ENCODE measurements at places on chromosomes 3 and 15.

- DNase-seq, result no peak
These were observed 16.7 kb upstream of the GPR160 start for GRCh38 chr3:170021083-170021482.

DNA sequence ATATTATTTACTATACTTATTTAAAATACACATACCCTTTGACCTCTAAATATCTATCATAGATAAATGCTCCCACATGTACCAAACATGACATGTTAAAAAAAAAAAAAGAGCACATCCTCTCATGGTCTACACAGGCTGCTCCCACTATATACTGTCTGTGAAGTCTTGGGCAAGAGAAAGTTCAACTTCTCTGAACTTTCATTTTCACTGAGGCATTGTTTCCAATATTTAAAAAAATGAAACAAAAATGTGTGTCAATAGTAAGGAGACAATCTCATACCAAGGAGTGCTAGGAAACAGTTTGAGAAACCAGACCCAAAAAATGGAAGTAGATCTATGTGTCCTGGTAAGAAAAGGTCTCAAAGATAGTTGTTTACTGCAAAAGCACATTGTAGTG lies 29.3 kb downstream of the SLC4A7 start:
- no peak for DNase-seq

DNA sequence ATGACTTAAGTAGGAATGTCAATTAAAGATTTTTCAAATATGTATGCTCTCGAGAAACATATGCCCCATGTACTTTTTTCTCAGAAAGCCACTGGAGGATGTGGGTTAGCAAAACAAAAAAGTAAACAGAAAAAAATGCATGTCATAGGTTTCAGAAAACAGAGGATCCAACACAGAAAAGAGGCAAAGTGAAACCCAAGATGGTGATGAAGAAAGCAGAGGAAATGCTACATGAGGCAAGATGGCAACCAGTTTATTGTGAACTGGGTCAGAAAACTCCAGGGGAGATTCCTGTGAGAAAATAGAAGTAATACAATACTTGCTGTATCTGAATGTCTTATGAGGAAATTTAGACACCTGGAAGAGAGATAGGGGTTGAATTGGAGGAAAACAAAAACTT lies 30.8 kb upstream of the EOMES start:
- no peak for DNase-seq

GRCh38 chr3:36525115-36525801 lies 145.0 kb downstream of the STAC start:
- no peak for DNase-seq

- no peak for DNase-seq
These were observed 157.4 kb upstream of the CTNNB1 start for GRCh38 chr3:41041899-41042298.

DNA sequence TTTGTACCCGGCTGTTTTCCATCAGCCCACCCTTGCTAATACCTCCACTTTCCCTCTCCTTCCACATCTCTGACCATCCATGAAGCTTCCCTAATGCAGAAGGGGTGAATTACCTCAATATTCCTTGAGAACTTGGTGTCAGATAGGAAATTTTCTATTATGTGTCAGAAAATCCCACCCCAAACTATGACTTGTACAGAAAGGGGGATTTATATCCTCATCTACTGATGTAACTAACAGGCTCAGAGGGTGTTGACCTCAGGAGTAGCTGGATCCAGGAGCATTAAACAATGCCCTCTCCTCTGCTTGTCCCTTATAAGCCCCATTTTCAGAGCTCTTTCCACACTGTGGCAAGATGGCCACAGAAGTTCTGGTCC lies 242.8 kb upstream of the TLE3 start:
- no peak for DNase-seq

GRCh38 chr3:143875546-143875945 lies 27.3 kb upstream of the SLC9A9 start:
- no peak for DNase-seq

GRCh38 chr3:7070461-7070860 lies 209.5 kb downstream of the GRM7 start:
- no peak for DNase-seq

DNA sequence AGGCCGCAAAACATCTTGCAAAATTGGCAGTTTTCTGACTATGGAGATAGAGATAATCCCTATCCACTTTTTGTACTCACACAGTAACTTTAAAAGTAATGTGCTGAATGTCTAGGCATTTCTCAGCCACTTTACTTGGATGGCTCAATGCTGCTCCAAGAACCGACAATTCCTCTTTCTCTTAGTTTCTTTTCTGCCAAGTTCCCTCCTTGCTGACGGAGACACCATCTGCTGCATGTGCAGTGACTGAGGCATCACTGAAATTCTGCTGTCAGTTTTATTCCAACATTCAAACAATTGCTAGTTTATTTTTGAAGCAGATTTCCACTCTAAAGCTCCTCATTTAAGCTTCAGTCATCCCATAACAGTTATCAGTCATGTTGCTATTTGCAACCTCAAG lies 116.0 kb upstream of the RBMS3 start:
- DNase-seq, result no peak

- no peak for DNase-seq
These were observed 41.6 kb downstream of the C3orf20 start for GRCh38 chr3:14716591-14716990.

- DNase-seq, result no peak
These were observed 42.5 kb downstream of the MCTP2 start for GRCh38 chr15:94273826-94274225.

DNA sequence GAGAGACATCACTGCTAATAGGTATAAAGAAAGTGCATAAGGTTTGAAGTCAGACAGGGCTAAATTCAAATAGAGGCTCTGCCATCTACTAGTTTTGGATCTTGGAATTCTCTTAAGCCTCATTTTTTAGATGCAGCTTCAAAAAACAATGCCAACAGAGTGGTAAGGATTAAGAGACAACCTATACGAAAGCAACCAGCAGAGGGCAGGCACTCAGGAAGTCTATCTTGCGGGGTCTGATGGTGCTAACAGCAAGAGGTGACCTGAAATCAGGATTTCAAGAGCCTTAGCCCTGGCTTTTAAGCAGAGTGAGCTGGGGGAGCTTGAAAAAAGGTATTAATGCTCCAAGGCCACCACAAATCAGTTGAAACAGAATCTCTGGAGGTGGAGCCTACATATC lies 40.7 kb downstream of the LDHAL6B start:
- DNase-seq, result peak; percentile 18
